WTC11 (cell line): ENCODE measurements at places on chromosomes 2 and 18.

- no peak for DNase-seq
Measured at GRCh38 chr18:75276818-75277609, 66.4 kb downstream of the TSHZ1 start.

DNA sequence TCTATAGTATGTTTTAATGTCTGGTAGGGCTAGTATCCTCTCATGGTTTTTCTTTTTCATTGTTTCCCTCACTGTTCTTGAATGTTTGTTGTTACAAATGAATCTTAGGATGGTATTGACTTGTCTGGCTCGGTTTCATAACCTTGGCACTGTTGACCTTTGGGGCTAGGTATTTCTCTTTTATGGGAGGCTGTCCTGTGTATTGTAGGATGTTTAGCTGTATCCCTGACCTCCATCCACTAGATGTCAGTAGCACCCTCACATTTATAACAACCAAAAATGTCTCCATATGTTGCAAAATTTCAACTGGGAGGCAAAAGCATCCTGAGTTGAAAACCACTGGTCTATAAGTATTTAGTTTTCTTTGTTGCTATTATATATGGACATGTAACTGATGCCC is 7.0 kb upstream of the AOX1 start:
- no peak for DNase-seq

- no peak for DNase-seq
Measured at GRCh38 chr2:116582850-116583249, 1231.6 kb upstream of the DDX18 start.

DNA sequence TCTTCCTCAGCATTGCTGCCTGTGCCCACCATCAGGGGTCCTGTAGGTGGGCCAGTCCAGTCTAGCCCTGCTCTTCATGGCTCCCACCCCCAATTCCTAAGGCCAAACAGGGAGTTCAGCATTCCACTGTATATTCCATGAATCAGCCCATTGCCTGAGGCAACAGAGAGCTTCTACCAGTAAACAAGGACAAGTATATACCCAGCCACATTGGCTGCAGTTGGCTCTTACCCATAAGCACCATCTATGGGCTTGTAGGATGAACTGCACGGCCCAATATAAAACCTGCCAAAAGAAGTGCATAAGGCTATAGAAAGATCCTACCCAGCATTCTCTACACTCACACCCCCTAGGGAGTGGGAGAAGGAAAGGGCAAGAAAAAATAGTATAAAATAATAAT is 95.1 kb upstream of the SALL3 start:
- DNase-seq = no peak

DNA sequence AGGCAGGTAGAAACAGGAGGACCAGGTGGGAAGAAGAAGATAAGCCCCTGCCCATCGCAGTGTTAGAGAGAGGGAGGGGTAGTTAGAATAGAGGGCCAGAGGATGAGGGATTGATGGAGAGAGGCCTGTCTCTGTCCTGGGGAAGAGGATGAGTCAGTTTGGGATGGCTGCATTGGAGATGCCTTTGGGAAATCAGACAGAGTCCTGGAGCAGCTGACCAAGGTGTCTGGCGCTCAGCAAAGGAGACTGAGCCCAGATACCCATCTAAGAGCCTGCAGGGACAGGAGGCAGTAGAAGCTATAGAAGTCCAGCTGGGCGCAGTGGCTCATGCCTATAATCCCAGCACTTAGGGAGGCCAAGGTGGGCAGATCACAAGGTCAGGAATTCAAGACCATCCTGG is 177.8 kb upstream of the HAAO start:
- no peak for DNase-seq

GRCh38 chr2:196638765-196639164 is 750 bp upstream of the CCDC150 start:
- DNase-seq = no peak

DNA sequence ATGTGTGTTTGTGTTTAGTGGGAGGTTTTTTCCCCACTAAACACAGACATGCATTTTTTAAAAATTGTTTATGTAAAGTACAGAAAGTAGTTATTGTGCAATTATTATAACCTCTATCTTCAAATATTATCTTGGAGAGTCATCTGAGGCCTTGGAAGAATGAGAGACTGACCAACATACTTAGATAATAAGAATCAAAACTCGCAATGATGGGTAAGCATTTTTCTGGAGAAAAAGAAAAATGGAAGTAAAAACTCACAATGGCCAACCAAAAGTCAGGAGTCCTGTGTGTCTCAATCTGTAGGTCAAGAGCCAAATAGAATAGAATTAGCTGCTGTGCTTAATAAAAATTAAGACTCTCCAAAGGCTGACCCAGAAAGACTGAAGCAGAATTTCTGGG is 43.0 kb downstream of the MEMO1 start:
- DNase-seq = no peak

DNA sequence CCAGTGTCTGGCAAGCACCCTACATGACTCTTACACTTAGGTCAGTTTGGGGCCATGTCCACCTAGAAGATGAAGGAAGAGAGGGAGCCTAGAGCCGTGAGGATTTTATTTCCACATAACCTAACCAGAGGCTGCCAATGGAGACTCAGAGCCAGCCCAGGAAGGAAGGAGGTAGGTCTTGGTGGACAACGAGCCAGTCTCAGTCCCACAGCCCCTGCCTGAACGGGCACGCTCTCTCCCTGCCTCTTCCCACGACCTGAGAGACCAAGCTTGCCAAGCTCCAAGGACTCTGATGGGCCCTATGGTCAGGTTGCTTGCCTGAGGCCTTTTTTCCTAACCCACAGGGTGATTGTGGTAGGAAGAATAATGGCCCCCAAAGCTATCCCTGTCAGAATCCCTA is 188.4 kb downstream of the TFCP2L1 start:
- DNase-seq = no peak
